ENCODE measurements at places on chromosomes 2 and 18.

DNA sequence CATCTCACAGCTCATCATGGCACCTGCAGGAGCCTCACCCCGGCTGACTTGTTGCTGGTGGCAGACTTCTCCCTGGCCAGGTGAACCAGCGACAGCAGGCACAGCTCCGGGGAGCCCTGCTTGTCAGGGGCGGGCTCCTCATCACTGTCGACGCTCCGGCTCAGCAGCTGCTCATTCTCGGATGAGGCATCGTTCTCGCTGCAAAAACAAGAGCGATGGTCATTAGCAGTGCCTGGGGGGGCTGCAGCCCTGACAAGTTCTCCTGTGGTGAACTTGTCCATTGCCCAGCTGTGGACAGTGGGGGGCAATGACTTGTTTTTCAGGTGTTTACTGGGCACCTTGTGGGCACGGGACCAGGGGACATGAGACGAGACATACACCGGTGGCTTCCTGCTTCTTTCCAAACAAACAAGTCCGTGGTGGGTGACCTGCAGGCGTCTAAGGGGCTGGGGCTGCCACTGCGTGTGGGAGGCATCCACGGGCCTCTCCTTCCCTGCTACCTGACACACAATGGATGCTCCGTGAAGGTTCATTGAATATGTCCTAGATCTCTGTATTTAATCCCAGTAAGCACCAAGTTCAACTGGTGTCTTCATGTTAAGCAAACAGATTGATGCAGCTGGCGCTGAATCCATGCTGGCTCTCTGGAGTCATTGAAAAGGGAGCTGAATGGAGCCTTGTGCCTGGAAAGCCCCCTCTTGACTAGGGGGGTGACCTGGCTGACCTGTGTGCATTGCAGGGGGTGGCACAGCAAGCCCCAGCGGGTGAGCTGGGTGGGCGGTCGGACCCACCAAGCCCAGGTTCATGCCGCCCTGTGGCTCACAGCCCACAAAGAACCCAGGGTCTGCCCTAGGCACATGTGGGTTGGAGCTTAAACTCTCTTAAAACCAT, 81.0 kb downstream of the EDAR start:
- DNase-seq = no peak

DNA sequence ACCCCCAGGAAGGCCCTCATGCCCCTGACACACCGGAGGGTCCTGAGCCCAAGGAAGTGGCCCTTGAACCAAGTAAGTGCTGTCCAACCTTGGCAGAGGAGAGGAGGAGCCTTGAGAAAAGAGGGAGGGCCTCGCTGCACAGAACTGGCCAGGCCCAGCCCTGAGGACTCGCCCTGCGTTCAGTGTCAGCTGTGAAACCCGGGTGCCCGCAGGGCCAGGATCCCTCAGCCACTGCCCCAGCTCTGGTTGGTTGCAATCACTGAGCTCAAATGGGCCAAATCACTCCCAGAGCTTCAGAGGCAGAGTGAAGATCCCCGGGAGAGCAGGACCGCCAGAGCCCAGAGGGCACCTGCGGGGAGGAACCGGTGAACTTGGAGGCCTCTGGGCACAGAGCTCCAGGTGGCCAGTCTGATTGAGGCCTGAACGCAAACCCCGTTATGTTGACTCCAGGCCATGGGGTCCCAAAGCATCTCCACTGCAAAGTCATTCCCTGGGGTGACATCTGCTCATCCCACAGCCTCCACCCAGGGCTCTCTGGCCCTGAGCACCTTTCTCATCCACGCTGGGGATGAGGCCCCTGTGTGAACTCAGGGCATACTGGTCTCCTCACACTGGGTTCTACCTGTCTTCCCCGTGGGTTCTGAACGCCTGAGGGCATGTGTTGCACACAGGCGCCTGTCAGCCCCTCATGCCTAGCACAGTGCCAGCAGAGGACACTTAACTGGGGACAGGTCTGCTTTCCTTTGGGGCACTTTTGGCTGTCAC, 11.9 kb downstream of the GBX2 start:
- no peak for DNase-seq

DNA sequence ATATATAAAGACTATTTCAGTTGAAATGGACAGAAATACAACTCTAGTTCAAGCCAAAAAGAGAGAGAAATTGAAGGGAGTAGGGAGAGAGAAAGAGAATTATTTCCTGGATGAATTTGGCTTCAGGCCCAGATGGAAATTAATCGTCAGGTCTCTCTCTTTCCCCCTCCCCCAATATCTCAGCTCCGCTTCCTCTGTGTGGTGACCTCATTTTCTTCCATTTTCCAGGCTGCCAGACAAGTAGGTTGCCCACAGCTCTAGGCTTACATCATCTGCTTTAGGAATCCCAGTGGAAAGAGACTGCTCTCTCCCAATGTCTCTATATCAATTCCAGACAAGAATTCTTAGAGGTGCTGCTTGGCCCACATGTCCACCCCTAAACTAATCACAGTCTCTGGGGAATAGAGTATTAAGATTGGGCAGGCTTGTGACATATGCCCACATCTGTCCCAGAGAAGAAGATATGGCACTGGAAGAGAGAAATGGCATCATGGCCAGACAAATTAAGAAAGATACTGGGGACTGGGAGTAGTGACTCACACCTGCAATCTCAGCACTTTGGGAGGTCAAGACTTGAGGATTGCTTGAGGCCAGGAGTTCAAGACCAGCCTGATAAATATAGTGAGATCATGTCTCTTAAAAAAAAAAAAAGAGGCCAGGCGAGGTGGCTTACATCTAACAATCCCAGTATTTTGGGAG, 37.2 kb upstream of the CFAP36 start:
- no peak for DNase-seq

GRCh38 chr2:42171396-42171980, 2.3 kb downstream of the EML4 start:
- DNase-seq = no peak

GRCh38 chr18:25799231-25799630, 291.2 kb downstream of the SS18 start:
- no peak for DNase-seq

DNA sequence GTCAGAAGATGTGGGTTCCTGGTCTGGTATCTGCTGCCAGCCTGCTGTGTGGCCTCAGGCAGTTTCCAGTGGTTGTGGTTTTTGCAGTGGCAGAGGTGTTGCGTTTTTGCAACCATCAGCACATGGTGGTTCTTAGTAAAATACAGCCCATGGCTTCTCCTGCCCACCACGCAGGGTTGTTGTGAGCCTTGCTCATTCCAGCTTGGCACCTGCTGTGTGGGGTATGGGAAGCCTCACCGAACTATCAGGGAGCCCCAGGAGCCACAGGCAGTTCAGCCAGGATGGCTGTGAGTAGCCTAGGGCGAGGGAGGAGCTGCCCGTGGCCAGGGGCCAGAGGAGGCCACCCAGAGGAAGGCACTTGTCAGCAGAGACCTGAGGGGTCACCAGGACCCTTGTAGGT, 9.8 kb downstream of the ARID5A start:
- DNase-seq = no peak

DNA sequence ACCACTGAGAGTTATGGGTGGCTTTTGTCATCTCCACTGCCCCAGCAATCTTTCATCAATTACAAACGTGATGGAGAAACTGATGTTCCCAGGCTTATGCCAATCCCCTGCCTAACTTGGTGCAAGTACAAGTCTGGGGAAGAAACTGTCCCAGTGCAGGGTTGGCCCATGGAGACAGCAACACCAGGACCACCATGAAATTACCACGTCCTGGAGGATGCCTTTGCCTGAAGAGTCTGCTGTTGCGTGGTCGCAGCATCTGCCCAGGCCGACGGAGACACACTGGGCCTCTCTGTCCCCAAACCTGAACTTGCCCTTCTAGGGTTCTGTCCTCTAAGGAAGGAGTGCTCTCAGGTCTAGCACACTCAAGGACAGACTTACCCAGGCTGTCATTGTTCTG, 496.8 kb upstream of the RAB6C start:
- DNase-seq = no peak

DNA sequence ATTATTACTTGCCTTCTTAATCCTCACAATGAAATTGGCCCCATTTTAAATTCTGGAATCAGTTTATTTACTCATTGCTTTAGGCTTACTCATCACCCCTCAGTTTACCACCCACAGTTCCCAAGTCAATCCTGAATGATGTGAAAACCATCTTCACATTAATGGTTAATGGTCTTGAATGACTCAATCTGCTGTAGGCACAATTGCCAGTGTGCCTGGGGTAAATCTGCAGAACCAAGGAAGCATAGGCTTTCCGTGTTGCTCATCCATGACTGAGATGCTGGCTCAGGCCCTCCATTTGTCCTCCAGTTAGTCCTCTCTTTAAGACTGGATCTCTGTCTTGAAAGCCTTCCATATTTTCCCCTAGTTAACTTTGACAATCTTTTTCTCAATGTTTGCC, 164.5 kb downstream of the PMAIP1 start:
- DNase-seq = no peak

GRCh38 chr2:231457101-231457500, 7.2 kb downstream of the NCL start:
- DNase-seq = no peak

GRCh38 chr18:21538230-21538629, 62.3 kb downstream of the ESCO1 start:
- no peak for DNase-seq

DNA sequence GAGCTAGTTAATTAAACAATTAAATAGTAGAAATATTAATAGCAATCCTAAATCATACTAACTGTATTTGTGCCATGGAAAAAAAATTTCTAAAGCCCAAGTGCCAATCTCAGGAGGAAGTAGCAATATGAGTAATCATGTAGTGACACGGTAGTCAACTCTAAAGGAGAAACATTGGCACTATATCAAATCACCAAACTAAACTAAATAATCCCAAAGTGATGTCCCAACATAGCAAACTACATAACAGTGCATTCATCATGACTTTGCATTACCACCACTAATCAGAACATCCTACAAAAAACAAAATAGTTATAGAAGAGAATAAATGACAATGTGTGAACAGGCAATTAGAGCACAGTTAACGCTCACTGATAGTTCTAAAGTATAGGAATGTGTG, 195.1 kb downstream of the EXOC6B start:
- no peak for DNase-seq

DNA sequence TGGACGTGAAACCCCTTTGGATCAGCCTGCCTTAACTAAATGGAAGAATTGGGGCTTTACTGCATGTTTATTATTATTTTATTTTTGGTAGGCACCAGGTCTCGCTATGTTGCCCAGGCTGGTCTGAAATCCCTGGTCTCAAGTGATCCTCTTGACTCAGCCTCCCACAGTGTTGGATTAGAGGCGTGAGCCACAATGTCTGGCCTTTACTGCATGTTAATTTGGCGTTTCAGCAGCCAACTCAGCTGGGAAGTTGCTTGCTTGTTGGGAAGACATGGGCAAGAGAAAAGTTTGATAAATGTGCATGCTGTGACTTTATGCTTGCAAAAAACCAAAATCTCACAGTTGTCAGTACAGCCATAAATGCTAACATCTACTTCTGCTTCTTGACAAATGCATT, 105.1 kb downstream of the FMNL2 start:
- no peak for DNase-seq

GRCh38 chr2:235433860-235434259, 60.0 kb upstream of the AGAP1 start:
- DNase-seq = no peak

- no peak for DNase-seq
Measured at GRCh38 chr2:38109732-38110181, 33.8 kb upstream of the CYP1B1 start.

GRCh38 chr2:112588611-112589045, 4.2 kb downstream of the CHCHD5 start:
- no peak for DNase-seq

DNA sequence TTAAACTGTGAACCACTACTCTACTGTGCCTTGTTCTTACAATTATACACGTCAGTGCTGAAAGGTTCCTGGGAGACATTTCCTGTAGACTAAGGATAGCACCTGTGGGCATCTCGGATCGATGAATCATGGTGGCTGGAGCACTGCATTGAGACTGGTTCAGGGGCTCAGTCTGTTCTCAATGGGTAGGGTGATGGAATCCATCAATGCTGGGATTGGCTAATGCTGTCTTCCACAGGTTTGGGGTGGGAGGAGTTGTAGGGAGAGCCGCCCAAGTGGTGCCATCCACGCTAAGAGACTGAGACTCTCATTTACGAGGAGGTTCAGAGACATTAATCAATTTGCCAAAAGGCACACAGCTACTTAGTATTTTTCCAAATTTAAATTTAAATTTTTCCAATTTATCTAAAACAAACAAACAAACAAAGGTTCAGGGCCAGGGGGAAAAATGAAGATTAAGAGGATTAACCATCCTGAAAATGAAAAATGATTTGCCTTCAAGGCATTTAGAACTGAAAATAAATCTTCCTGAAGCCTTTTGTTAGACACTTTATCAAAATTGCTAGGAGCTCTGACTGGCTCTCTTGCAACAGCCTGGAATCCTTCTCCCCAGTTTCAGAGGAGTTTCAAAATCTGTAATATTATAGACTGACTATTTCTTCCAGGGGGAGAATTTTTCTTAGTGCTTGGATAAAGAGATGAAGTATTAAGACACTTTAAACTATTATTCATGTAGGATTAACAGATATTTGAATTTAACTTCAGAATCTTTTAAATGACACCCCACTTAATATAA, 359.2 kb downstream of the TGIF1 start:
- no peak for DNase-seq

- no peak for DNase-seq
Measured at GRCh38 chr2:236215196-236215595, 47.0 kb upstream of the GBX2 start.

DNA sequence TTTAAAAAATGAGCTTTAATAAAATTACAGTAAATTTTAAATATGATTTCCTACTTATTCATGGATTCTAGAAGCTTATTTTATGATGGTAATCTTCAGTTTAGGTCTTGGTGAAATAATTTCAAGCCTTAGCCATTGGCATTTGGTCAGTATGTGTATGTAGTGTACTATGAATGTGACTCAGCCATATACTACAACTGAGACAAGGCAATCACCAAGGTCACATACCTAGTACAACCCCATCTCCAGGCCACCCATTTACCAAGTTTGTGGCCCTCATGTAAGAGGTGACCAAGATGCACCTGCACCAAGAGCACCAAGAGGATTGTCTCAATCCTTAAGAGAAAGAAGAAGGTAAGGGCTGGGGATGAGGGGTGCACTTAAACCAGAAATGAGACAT, 54.8 kb upstream of the FRZB start:
- DNase-seq = no peak

DNA sequence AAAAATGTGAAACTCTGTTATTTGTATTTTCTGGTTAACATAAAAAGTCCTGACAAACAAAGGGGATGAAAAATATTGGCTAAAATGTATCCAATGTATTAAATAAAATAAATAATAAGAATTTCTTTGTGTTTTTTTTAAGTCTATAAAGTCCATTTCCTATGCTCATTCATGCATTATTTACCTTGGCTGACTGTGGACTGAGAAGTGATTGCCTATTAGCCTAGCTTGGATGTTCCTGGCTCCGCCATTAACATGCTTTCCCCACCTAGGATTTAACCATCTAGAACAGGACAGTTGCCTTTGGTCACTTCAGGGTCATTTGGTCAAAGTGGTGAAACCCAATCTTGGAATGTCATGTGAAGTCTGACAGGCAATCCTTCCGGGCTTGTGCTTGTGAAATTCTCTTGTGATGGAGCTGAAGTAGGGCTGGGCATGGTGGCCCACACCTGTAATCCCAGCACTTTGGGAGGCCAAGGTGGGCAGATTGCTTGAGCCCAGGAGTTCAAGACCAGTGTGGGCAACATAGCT, 60.4 kb upstream of the TANC1 start:
- no peak for DNase-seq
